ENCODE measurements at places on chromosomes 12 and 14.

- DNase-seq: no peak
Measured at GRCh38 chr14:105283899-105284298, 16.9 kb downstream of the BRF1 start.

DNA sequence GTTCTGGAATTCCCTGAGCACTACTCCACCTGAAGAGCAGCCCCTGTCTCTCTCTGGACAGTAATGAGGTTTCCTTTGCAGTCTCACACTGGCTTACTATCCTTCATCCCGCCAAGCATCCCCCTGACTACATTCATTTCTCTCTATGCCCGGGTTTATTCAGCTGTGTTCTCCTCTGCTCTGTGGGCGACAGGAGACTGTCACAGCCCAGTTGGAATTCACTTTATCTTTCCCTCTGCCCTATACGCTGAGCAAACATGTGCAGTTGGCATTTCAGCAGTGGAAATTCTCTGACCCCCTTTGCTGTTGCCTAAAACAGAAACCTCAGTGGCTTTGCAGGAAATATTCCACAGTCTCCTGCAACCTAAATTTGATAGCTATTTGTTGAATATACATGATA is 83.5 kb upstream of the MAX start:
- DNase-seq: no peak

GRCh38 chr14:101889366-101889765 is 75.0 kb upstream of the DYNC1H1 start:
- DNase-seq: no peak

DNA sequence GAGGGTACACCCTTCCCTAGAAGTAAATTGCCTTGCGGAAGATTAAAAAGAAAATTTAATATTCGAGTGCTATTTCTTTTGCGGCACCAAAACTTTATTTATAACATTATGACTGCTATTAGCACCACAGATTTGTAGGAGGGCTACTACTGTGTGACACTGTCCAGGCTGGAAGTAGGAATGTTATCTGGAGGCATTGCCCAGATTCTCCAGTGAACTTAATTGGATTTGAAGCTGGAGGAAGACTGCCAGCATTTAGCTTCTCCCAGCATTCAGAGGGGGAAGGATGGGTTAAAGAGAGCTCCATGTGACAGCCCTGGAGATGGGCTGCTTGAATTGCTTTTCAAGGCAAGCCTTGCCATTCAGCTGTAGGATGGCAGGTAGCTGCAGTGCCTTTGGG is 107.0 kb upstream of the RBM19 start:
- DNase-seq: no peak

GRCh38 chr12:66633676-66634075 is 45.2 kb downstream of the GRIP1 start:
- DNase-seq: peak; percentile 88

GRCh38 chr14:68384881-68385280 is 408.0 kb downstream of the ZFP36L1 start:
- DNase-seq: no peak

DNA sequence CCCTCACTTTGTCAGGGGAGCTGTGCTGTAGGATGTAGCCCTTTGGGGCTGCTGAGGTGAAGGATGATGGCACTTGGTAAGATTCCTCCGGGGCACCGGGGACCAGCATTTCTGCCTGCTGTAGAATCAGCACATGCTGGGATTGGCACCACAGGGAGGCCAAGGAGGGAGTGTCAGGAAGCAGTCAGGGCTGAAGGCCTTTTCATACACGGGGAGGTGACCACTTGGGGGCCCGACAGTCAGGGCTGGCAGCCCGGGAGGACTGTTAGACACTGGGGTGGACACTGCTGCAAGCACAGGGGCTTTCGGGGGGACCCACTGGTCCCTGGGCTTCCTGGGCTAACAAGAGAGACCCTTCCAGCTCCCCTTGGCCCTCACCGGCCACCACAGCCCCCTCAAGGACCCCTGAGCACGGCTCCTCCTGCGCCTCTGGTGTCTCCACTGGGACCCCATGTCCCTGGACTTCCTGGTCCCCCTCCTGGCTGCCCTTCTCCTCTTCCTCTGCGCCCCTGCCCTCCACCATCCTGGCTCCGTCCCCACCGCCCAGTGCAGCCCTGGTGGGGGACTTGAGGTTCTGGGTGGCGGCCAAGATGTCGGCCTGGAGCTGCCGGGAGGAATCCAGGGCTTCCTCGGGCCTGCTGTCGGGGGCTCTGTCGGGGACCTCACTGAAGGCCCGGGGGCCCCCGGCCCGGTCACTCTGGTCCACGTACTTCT is 6.5 kb downstream of the TMEM119 start:
- DNase-seq: no peak

- no peak for DNase-seq
Measured at GRCh38 chr14:89182326-89182725, 234.7 kb downstream of the FOXN3 start.

GRCh38 chr12:24134092-24134491 is 184.6 kb upstream of the SOX5 start:
- no peak for DNase-seq

DNA sequence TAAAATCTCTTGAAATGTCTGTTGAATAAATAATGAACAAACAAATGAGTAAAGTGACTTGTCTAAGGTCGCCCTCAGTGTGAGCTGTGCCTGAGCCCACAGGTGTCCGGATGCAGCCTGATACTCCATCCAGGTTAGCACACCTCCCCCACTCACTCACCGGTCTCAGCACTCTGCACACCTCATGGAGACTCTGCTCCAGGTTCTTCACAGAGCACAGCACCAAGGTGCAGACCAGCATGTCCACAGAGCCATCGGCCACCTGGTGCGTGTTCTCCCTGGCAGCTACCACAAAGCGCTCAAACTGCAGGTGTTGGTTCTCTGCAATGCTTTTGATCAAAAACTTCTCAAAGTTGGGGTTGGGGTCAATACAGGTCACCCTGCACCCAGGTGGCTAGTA is 4.1 kb upstream of the KRT7 start:
- DNase-seq: no peak

GRCh38 chr12:132393245-132393795 is 63.9 kb upstream of the GALNT9 start:
- peak; percentile 43 for DNase-seq

GRCh38 chr12:89383235-89384049 is 31.1 kb upstream of the DUSP6 start:
- no peak for DNase-seq

GRCh38 chr12:19648591-19648990 is 209.3 kb downstream of the AEBP2 start:
- DNase-seq: no peak

GRCh38 chr12:47205532-47206449 is 126.0 kb upstream of the AMIGO2 start:
- no peak for DNase-seq

DNA sequence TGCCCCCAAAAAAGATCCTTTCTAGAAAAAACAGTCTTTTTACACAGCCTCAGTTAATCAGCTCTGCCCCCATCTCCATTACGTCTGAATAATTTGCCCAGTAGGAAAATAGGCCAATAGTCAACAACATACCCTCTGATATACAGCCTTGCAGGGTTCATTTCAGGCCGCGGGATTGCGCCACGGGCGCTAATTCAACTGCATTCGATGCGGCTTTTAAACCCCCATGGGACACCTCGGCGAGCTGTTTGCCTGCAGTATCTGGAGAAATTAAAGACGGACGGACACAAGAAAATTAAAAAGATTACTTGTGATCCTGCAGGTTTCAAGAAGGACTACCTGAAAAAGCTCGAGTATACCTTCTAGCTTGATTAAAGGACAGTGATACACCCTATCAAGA is 36.1 kb downstream of the ERP29 start:
- DNase-seq: no peak

- DNase-seq: no peak
Measured at GRCh38 chr14:42079911-42080310, 473.2 kb downstream of the LRFN5 start.

DNA sequence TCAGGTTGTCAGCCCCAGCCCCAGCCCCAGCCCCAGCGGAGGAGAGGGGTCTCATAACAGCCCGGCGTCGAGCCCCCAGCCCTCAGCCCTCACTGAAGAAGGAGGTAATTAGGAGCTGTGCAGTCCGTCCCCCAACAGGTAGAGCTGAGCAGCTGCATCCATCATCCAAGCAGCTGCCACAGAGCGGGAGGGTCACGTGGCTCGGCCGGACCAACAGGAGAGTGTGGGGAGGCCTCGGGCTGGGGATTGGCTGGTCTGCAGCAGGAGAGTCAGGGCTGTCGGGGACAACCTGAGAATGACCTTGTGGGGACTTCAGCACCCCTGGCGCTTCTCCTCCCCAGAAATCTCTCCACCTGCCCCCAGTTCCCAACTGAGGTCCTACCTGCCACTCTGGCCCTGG is 29.6 kb downstream of the SMUG1 start:
- no peak for DNase-seq

DNA sequence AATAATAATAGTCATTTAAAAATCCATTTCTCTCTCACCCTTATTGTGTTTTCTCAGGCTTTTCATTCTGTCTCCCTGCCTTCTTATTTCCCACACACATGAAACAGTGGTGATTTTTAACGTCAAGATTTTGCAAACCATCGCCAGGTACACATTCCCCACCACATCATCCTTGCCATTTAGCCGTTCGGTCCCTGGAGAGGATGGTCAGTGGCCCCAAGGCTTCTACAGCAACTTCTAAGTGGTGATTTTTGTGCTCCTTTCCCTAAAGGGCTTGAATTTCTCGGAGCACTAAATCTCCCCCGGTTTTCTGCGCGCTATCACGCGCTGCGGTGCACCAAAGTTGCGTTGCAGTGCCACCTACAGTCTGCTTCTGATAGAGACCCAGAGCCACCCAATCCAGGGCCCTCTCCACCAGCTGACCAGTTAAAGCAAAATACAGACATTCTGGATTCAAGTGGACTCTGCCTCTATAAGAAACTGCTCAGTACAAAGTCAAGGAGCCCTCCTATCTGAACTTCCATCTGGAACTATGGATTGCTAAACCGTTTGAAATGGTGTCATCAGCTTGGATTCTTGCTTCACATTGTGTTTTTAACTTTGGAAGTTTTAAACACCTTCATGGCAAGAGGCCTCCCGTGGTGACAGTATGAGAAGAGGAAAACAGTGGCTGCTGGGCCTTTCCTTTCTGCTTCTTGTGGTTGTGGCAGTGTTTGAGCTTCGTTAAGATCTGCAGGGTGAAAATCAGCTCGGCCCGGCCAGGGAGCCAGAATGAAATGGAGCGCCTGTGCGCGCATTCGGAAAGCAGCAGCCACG is 234.0 kb downstream of the SPTSSA start:
- peak; percentile 70 for DNase-seq

DNA sequence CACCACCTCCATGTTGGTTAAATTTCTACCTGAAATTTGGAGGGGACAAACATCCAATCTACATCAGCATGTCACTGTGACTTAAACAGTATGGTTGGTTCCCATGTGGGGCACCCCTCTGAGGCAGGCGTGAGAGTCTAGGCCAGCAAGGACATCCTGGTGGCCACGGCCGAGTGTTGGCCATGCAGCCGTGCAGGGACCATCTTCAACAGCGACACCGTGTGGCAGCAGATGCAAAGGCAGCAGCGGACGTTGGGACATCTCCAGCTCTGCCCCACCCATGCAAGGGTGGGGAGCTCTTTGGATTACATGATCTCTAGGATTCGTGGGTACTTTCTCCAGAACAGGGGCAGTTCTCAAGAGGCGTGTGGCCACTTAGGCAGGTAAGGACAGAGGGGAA is 49.8 kb downstream of the NOC4L start:
- DNase-seq: no peak

DNA sequence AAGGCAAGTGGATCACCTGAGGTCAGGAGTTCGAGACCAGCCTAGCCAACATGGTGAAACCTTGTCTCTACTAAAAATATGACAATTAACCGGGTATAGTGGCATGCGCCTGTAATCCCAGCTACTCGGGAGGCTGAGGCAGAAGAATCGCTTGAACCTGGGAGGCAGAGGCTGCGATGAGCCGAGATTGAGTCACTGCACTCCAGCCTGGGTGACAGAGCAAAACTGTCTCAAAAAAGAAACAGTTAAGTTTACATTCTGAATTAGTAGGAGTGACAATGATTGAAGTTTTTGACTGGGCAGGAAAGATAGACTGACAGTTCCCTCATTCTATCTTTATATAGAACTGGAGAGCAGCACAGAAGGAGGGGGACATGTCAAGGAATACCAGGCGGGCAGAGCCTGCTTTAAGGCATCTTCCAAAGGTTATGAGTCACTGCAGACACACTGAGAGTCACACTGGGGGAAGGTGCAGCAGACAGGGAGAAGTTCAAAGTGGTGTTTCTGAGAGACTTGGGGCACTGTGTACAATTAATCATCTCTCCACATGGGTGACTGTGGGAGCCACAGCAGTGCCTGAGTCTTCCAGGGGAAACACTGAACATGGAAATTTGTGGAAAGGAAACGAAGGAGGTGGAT is 42.8 kb upstream of the RNASE3 start:
- peak; percentile 47 for DNase-seq

GRCh38 chr14:91754185-91754584 is 22.3 kb upstream of the CATSPERB start:
- DNase-seq: no peak

GRCh38 chr14:79415726-79416125 is 795.6 kb downstream of the DIO2 start:
- DNase-seq: no peak

DNA sequence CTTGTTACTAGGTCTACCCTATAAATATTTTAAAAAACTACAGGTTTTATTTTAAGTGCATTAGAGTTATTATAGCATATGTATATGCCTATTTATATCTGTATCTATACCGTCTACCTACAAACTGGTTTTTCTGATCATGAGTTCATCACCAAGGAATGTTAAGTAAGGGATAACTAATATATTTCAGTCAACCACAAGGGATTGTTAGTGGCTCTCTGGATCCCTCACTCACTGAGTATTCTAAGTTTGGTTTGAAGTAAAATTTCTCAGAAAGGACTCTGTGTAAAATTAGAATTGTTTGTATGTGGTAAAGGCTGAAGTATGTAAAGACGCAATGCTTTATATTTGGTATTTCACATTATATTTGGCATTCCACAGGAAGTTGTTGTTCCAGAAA is 4.8 kb downstream of the EPYC start:
- no peak for DNase-seq

DNA sequence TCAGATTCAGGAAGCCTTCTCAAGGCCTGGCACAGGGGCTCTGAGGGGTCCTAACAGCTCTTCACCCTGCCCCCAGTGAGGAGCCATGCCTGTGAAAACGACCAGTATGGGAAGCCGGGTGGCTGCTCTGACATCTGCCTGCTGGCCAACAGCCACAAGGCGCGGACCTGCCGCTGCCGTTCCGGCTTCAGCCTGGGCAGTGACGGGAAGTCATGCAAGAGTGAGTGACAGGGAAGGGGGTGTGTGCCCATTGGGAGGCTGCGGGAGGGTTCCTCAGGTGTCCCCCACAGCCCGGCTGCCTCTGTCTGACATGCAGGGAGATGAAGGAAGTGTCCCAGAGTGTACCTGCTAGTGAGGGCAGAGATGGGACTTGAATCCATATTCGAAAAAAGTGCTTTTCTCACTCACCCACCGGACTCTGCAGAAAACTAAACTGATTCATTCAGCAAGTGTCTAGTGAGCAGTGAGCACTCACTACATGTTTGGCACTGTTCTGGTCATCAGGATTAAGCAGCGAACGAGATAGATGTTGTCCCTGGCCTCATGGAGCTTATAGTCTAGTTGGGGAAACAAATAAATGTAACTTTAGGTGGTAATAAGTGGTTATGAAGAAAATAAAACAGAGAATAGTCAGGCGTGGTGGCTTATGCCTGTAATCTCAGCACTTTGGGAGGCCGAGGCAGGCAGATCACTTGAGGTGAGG is 9.4 kb upstream of the LRP1-AS start:
- DNase-seq: no peak

- no peak for DNase-seq
Measured at GRCh38 chr14:74203639-74204038, 35.6 kb upstream of the VSX2 start.
